ENCODE measurements at places on chromosomes 13 and 19. TPM values are rescaled to one million over a fixed set of nuclear protein-coding genes. Genes with fewer than 3 reads are reported as not detected.

DNA sequence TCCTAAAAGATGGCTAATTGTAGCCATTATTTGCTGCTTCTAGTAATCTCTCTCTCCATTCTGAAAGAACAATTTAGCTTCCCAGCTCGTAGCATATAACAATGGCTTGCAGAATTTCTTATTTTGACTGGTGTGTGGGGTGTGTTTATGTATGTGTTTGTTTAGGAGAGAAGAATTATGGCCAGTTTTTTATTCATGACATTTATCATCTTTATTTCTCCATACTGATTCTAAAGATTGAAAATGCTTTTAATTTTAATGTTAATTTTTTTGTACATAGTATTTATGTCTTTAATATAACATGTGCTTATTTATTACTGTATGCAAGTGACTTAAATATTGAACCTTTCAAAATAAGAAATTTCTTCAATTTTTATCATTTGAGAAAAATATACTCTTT, 115.8 kb upstream of the TMTC4 start:
- no peak overlapping the region for H3K4me3 ChIP-seq
- peaks cover 10% of the 10 kb centered on the region for H3K36me3 ChIP-seq
- H3K4me1 ChIP-seq: peaks cover 16% of the 10 kb centered on the region

DNA sequence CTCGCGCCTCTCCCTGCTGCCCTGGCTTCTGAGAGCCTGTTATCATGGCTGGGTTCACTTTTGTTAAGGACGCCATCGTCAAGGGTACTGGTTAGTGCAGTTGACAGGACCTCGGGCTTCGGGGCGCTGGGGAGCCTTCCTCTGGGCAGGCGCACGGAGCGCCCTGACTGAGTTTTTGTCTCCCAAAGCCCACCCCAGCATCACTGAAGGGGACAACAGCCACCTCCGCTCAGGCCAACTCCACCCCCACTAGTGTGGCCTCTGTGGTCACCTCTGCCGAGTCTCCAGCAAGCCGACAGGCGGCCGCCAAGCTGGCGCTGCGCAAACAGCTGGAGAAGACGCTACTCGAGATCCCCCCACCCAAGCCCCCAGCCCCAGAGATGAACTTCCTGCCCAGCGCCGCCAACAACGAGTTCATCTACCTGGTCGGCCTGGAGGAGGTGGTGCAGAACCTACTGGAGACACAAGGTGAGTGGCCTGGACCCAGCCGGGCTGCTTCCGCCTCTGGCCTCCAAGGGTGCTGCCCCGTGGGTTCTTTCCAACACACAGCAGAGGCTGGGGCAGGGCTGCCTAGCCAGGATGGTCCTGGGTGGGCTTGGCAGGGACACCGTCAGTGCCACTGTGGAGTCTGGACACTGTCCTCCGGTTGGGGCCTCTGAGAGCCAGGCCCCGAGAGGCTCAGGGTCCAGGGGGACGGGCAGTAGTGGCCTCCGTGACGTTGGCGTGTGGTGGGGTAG, 16.9 kb downstream of the TSSK6 start:
- no peak overlapping the region for H3K27ac ChIP-seq
- peaks cover 2% of the 10 kb centered on the region for H3K36me3 ChIP-seq
- H3K4me3 ChIP-seq: no peak overlapping the region
- no peaks in the 10 kb centered on the region for H3K4me1 ChIP-seq
- DNase-seq: no peak

DNA sequence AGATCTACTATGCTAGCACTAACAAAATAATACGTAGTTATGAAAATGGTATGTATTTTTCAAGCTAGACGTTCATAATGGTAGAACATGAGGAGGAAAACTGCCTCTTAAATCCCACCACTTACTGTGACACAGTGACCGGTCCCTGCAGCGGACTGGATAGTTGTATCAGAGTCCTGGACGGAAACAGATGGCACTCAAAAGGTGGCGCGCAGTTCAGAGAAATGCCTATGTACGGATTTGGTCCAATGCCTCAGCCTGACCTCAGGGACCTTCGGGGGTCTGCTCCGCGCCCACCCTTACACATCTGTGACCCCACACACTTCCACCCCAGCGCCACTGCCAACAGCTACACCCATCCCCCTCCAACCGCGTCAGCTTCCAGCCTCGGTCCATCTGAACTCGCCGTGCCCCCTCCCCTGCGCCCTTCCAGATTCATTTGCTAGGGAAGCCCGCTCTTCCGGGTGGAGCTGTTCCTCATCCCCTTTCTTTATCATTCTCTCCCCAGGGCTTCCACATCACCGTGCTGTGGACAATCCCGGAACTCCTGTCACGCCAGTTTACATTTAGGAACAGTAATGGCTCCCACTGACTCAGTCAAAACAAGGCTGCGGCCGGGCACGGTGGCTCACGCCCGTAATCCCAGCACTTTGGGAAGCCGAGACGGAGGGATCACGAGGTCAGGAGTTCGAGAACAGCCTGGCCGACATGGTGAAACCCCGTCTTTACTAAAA, 792 bp upstream of the LENG8 start:
- H3K27me3 ChIP-seq: peaks cover 4% of the 10 kb centered on the region
- H3K36me3 ChIP-seq: peaks cover 14% of the 10 kb centered on the region
- DNase-seq: peak; percentile 38
- H3K4me3 ChIP-seq: peak overlapping the region; percentile 100

- no peak overlapping the region for H3K27ac ChIP-seq
- no peaks in the 10 kb centered on the region for H3K4me1 ChIP-seq
- no peaks in the 10 kb centered on the region for H3K36me3 ChIP-seq
- H3K27me3 ChIP-seq: peaks cover 12% of the 10 kb centered on the region
Observed at GRCh38 chr19:14949876-14950275, 8.6 kb downstream of the OR7C2 start.

DNA sequence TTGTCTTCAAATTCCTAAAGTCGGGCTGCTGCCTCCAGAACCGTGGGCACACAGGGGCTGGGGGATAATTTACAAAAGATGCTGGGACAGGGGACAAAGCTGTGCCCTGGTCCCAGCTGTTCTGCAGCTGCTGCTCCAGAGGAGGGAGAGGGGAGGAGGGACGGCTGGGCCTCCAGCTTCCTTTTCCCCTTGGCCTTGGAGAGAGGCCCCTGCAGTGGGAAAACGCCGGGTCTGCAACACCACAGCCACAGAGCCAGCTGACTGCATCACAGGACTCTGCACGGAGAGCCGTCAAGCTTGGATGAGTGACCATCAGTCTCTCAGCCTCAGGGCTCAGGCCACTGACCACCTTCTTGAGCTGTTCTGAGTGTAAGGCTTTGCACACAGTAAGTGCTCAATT, 6.1 kb downstream of the DOCK6 start:
- H3K27me3 ChIP-seq: no peaks in the 10 kb centered on the region
- H3K4me3 ChIP-seq: no peak overlapping the region
- no peak overlapping the region for H3K27ac ChIP-seq

DNA sequence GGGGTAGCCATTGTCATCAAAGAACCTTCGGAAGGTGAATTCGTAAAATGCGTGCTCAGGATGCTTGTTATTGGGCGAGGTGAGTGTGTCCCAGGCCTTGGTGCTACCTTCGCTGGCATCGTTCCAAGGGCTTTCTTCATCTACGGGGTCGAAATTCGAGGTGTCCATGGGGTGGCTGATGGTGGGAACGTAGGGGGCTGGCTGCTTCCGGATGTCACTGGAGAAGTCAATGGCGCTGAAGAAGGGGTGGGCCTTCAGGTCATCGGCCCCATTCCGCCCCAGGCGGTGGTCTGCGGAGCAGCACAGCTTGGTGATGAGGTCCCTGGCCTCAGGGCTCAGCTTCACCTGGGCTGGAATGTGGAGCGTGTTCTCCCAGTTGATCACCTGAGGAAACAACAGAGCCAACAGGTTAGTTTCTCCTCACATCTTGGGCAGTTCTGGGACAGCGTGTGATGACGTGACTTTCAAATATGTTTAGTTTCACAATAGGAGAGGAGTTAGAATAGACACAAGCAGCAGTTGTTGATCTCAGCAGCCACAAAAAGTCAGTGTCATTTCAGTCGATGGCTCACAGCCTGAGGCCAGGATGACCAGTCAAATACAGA, 72.5 kb upstream of the XPO4 start:
- H3K27ac ChIP-seq: peak overlapping the region; percentile 52
- peaks cover 21% of the 10 kb centered on the region for H3K36me3 ChIP-seq
- H3K4me1 ChIP-seq: peaks cover 5% of the 10 kb centered on the region
- no peaks in the 10 kb centered on the region for H3K27me3 ChIP-seq

DNA sequence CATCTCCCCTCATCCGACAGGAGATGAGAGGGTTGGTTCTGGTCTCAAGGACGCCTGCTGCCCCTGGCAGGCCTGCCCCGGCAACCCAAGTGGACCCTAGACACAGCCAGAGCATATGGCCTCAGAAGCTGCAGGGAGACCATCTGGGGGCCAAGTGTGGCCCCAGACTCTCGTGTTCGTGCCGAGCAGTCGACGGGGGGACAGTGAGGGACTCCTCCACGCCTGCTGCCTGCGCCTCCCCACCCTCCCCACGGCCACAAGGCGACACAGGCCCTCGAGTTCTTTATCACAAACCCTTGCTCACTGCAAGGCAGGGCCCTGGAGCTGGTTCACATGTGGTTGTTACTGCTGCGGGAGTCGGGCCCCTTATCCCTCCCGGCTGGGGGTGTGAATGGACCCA, 9.3 kb downstream of the CAPS start:
- no peak overlapping the region for H3K27ac ChIP-seq
- no peak for DNase-seq
- no peaks in the 10 kb centered on the region for H3K27me3 ChIP-seq

GRCh38 chr13:111493468-111493867, 173.0 kb downstream of the TEX29 start:
- no peak overlapping the region for H3K4me3 ChIP-seq
- no peaks in the 10 kb centered on the region for H3K36me3 ChIP-seq
- no peak for DNase-seq
- peaks cover 22% of the 10 kb centered on the region for H3K27me3 ChIP-seq
- no peak overlapping the region for H3K27ac ChIP-seq

GRCh38 chr19:5893907-5894703, 9.5 kb downstream of the NDUFA11 start:
- peaks cover 18% of the 10 kb centered on the region for H3K27me3 ChIP-seq
- peaks cover 5% of the 10 kb centered on the region for H3K4me1 ChIP-seq
- no peak overlapping the region for H3K4me3 ChIP-seq

- no peak overlapping the region for H3K4me3 ChIP-seq
- H3K27me3 ChIP-seq: no peaks in the 10 kb centered on the region
- H3K4me1 ChIP-seq: peaks cover 11% of the 10 kb centered on the region
- no peak overlapping the region for H3K27ac ChIP-seq
Observed at GRCh38 chr19:11404588-11405222, 14.4 kb downstream of the RGL3 start.

The ODAD3 gene
- 3.1 TPM for total RNA-seq

The SYNE4 gene
- total RNA-seq: 0.30 TPM

The LAIR1 gene
- not detected for total RNA-seq

The RNF113B gene
- total RNA-seq: not detected

The SMIM24 gene
- not detected for total RNA-seq

The CYP4F2 gene
- total RNA-seq: not detected

The FPR1 gene
- not detected for total RNA-seq
